Activated T-cell treated with anti-CD3 and anti-CD28 coated beads, Interleukin-2, amount 50 U/mL, for 4 hours (primary cell): ENCODE measurements at places on chromosomes 11 and 22.

DNA sequence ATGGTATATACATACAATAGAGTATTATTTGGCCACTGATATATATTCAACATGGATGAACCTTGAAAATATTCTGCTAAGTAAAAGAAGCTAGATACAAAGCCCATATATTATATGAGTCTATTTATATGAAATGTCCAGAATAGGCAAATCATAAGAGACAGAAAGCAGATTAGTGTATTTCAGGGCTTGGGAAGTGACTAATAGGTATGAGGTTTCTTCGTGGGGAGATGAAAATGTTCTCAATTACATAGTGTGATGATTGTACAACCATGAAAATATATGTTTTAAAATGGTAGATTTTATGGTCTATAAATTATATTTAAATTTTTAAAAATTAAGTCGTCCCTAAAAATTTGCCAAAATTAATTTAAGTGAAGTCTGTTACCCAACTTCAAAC lies 92.2 kb downstream of the STK33 start:
- no peak for DNase-seq

DNA sequence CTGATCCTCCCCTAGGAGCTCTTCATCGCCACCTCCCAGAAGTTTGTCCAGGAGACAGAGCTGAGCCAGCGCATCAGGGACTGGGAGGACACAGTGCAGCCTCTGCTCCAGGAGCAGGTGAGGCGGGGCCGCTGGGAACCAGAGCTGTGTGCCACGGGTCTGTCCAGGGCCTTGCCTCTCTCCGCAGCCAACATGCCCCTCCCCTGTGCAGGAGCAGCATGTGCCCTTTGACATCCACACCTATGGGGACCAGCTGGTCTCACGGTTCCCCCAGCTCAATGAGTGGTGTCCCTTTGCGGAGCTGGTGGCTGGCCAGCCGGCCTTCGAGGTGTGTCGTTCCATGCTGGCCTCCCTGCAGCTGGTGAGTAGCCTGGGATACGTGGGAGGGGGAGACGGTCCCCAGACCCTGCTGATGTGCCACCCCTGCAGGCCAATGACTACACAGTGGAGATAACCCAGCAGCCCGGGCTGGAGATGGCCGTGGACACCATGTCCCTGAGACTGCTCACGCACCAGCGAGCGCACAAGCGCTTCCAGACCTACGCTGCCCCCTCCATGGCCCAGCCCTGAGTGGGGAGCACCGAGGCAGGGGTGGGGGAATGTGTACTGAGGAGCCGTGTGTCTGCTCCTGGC lies 2.5 kb downstream of the SCO2 start:
- DNase-seq: no peak

GRCh38 chr11:925158-925495 lies 543 bp upstream of the AP2A2 start:
- no peak for DNase-seq

DNA sequence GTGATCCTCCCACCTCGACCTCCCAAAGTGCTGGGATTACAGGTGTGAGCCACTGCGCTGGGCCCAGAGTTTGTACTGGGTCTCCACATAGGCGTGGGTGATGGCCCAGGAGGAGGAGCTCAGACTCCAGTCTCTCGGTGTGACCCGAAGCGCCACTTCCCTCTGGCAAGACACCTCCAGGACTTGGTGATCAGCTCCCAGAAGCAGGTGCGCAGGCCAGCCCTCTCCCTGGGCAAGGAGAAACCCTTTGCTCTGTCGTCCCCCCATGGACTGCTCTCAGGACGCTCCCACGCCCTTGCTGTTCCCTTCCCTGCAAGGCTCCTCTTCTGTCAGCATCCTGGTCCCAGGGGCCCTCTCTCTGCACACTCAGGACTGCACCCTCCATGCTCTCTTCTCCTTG lies 5.5 kb upstream of the YPEL1 start:
- no peak for DNase-seq

GRCh38 chr11:70034740-70035365 lies 43.3 kb upstream of the ANO1 start:
- DNase-seq: no peak

DNA sequence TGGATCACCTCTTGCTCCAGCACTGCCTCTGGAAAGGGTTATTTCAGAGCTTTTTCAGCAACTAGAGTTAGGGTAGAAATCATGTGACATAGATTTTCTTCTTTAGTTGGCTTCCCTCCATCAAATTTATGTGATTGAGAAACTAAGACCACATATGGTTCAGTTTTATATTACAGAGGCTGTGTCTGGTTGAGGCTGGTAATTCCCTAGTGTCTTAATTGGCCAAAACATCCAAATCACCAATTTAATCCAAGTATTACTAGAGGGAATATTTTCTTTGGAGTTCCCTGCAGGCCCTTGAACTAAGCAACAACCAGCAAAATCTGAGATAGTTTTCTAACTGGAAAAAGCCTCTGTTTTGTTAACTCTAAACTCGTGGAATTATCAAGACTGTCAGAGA lies 136.3 kb downstream of the ARHGAP42 start:
- no peak for DNase-seq

- DNase-seq: no peak
Measured at GRCh38 chr11:70467201-70468085, 69.1 kb downstream of the CTTN start.

DNA sequence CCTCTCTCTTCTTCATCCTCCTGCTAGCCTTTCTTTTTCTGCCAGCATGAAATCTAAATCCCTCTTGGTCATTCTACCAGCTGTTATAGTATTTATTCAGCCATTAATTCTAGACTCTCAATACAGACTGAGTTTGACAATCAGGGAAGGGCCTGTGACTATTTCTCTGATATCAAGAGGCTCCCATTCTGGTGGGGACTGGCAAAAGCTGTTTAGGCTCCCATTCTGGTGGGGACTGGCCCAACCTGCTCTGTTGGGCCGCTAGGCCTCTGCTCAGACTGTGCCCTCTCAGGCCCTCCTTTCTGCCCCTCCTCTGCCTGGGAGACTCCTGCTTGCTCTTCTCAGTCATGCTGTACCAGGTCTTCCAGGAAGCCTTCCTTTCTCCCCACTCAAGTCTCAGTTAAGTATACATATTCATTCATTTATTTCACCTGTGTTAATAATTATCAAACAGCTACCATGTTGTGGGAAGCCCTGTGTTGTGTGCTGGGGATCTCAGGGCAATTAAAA lies 323.7 kb upstream of the NARS2 start:
- no peak for DNase-seq

DNA sequence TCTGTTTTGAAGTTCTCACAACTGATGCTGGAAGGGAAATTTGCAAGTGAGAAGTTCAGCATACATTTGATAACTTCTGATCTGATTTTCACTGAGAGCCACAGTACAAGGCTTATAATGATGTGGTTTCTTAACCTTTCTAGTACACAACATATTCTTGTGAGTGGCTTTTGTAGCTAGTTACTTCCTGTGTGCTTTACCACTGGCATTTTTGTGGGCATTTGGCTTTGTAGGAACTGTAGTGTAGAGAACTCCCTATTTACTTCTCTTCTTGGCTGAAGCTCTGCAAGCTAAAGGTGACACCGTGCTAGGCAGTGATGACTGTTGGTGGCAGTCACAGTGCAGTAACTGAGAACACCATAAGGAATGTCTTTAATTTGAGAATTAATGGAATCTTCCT lies 14.9 kb downstream of the USP47 start:
- DNase-seq: peak; percentile 7

GRCh38 chr11:43579171-43579918 lies 101.2 kb upstream of the HSD17B12 start:
- DNase-seq: no peak

DNA sequence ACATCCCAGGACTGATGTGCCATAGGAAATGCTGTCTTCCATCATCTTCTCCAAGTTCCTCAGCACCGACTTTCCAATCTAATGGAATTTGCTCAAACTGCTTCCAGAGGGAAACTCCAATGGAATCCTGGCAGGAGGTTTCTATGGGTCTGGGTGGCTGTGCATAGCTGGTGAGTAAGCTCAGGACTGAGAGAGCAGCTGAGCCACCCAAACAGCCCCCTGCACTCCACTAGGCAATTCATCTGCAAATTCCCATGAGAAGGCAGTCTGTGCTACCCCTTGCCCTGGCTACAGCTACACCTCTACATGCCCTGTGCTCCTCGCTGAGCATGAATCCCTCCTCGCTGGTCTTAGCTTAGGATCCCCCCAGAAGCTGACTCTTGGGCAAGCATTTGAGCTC lies 127.9 kb upstream of the CSNK2A3 start:
- no peak for DNase-seq

DNA sequence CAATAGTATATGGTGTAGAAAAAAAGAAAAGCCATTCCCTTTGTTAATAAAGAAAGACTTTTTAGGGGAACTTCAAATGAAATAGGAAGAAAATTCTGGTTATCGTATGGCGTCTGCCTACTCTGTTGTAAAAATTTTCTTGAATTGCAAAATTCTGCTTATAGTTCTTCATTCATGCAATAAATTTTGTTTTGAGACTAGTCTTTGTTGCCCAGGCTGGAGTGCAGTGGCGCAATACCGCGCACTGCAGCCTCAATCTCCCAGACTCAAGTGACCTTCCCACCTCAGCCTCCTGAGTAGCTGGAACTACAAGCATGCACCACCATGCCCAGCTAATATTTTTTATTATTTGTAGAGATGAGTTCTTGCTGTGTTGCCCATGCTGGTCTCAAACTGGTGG lies 5.8 kb downstream of the DDIAS start:
- no peak for DNase-seq
